AG08396 (cell line): ENCODE measurements at places on chromosomes 2 and 18.
A peak's percentile ranks its signal among the peaks of the same experiment; 100 is the strongest.

DNA sequence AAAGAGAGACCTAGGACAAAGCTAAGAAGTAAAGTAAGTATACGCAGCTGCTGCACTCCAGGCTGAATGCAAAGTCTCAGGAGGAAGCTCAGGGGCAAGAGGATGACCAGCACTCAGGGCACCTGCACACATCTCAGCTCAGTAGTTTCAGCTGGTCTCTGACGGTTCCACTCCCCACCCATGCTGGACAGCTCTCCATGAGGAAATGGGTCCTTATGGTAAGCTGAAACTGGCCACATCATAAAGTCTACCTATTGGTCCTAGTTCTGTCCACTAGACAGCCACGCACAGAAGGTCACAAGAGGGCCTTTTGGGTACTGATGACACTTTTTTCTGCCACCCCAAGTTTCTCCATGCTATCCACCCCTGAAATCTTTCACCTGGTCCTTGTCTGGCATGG is 215.3 kb downstream of the TTC32 start:
- DNase-seq, result no peak

DNA sequence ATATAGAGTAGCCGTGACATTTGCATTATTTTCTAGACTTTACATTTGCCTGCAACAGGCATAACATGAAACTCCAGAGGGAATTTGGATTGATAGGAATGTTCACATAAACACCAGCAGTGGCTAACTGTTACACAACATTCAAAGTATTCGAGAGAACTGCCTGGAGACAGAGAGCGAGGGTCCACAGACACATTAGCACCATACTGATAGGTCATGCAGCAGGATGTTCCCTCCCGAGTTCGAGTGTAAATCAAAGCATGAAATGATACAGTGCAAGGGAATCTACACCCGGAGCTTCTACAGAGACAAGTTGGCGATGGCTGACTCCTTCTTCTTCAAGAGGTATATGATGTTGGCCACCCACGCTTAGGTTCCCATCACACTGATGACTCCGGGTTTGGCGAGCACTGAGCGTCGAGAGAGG is 89.5 kb downstream of the COL6A3 start:
- DNase-seq, result no peak

- no peak for DNase-seq
Measured at GRCh38 chr2:211237586-211238275, 681.3 kb downstream of the CPS1 start.

DNA sequence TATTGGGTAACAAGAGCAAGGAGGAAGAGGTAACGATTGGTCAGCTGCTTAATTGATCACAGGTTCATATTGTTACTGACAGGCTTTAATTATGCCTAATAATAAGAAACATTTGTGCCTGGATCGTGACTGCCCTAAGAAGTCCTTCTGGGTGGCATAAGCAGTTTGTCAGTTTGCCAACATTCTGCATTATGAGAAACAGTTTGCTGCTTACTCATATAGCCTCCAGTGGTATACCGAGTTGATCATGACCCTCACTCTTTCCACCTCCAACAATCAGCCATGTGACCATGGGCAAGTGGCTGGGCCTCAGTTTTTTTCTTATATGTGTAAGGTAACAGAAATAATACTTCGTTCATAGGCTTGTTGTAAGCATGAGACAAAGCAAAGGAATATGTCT is 96.6 kb upstream of the CABLES1 start:
- no peak for DNase-seq

DNA sequence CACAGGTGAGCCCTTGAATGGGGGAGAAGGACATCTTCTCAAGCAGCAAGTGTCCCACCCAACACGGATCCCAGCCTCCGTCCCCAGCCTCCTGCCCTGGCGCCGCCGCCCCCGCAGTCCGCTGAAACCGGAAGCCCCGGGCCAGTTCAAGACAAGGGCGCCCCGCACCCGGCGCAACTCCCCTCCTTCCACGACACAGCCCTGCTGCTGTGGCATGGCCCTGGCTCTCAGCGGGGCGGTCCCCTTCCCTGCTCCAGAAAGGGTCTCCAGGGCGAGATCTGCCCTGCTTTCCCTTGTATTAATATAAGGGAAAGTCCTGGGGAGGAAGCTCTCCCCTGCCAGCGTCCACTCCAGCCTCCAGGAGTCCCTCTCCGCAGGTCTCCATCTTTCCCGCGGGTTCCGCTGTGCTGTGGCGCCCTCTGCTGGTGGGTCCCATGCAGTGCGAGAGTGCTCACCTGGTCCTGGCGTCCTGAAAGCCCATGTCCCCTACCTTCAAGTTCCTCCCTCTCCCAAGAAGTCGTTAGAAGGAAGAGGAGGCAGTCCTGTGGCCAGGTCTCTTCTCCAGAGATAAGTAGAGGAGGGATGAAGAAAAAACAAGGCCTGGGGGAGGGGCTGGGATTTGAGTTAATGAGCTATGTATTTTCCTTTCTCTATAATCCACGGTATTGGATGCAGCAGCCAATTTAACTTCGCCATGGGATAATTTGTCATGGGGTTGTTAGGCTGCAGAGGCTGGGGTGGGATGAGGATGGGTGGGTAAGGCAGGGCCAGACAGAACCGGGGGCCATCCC is 176.0 kb downstream of the SMAD2 start:
- peak; percentile 57 for DNase-seq

- peak; percentile 32 for DNase-seq
Measured at GRCh38 chr18:64037812-64038414, 68.0 kb downstream of the SERPINB8 start.

- peak; percentile 26 for DNase-seq
Measured at GRCh38 chr2:210445116-210445707, 31.3 kb downstream of the LANCL1 start.

GRCh38 chr2:58448065-58448507 is 207.0 kb upstream of the FANCL start:
- DNase-seq, result peak; percentile 43

DNA sequence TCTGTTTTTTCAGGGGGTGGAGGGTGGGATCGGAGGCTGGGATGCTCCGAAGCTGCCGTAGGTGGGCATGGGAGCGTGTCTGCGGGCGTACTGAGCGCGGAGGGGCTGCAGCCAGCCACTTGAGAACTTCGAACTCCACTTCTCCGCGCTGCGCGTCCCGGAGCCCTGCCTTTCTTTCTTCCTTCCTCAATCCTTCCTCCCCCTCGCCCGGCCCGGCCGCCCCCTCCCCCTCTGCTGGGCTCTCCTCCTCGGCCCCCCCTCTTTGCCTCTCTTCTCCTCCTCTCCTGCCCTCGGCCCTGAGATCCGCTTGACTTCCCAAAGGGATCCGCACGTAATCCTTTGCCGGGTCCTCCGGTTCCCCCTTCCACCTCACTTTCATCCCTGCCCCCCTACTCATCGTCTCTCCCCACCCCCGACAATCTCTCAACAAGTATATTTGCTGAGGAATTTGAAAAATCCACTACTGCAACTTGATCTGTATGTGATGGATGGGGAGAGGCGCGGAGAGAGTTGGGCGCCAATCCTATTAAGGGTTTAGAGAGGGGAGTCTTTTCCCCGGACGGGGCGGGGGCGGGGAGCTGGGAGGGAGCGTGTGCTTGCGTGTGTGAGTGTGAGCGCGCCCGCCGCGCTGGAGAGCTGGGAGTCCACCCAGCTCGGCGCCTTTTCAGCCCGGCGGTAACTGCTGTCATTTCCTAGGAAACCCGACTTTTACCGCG is 1.1 kb downstream of the GLI2 start:
- DNase-seq, result peak; percentile 85

DNA sequence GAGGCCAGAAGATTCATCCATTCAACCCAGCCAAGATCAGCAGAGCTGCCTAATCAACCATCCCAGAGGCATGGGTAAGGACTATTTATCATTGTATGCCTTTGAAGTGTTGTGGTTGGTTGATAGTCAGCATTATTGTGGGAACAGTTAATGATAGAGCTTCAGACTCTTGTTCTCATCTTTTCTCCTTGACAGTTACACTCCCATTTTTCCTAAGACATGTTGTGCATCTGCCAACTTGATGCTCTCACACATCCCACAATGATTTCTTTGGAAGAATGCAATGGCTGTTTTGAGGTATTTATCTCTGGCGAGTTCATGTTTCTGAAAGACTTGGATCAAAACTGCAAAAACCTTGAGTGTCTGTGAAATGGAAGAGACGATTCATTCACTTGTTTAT is 55.4 kb downstream of the FASTKD2 start:
- no peak for DNase-seq

DNA sequence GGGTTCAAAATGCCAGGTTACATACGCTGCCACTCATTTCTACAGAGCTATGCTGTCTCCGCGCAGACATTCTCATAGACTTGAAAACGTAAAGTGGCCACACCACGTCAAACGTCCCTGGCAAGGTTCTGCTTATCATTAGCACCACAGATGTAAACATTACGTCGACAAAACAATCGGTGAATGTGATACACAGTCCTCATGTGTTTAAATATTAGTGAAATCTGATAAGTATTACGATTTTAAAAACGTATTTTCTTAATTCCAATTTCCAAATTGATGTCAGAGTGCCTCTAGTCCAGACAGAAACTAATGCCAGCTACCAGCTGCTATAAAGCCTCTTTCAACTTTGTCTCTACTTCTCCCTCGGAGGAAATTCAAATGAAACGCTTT is 1.2 kb downstream of the STK17B start:
- peak; percentile 12 for DNase-seq

DNA sequence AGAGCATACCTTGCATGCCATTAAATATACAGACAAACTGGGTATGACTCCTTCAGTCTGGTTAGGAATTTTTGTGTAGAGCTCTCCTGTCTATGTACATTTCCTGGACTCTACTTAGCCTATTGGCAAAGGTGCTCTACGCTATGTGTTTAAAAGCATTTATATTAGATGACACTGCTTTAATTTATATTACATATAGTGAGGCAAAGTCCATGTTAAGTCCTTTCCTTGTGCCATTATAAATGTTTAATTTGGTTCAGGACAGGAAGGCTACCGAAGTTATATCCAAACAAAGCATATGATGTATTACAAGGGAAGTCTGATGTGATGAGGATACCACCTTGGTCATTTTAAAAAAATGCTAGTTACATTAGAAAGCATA is 117.4 kb upstream of the RAB27B start:
- DNase-seq, result no peak

DNA sequence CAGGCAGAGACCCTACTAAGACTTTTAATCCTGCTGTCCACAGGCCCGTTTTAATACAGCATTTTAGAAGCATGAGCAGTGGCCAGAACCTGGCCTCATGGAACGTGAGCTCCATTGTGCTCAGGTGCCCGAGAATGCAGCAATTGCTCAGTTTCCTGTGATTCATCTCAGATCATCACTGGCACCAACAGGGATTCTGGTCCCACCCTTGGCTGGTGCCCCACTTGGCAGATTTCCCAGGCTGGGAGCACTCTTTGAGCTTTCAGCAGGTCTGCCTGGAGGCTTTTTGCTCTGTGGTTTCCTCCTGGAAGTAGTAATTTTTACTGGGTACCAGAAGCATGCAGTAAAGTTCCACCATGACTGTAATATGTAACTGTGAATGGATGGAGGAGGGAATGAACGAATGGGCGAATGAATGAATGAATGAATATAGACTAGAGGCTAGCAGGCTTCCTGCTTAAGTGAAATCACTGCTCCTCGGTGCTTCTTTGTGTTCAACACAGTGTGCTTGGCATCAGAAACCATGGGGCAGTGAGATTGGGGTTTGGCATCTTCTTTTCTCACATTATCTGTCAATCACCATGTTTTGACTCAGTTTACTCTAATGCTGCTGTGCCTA is 312.9 kb downstream of the PRKCE start:
- peak; percentile 65 for DNase-seq

- peak; percentile 14 for DNase-seq
Measured at GRCh38 chr2:182240862-182241371, 185.9 kb downstream of the PDE1A start.

GRCh38 chr2:29412197-29412925 is 297.1 kb downstream of the CLIP4 start:
- DNase-seq, result no peak

DNA sequence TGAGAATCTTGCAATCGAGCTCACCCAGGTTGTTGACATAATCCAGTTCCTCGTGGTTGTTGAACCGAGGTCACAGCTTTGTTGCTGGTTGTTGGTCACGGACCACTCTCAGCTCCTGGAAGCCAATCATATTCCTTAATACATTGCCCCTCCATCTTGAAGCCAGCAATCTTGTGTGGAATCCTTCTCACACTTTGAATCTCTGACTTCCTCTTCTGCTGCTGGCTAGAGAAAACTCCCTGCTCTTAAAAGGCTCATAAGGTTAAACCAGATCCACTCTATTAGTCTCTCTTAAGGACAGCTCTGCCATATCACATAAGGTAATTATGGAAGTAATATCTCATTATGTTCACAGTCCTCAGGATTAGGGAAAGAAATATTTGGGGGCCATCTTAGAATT is 41.1 kb downstream of the SP140 start:
- no peak for DNase-seq

GRCh38 chr2:31189141-31189540 is 28.2 kb downstream of the CAPN14 start:
- no peak for DNase-seq

- no peak for DNase-seq
Measured at GRCh38 chr18:61719671-61720070, 173.1 kb downstream of the RNF152 start.

- DNase-seq, result peak; percentile 8
Measured at GRCh38 chr2:61538920-61539520, 864 bp upstream of the XPO1 start.

GRCh38 chr18:10416065-10416464 is 38.4 kb upstream of the APCDD1 start:
- DNase-seq, result no peak

- peak; percentile 72 for DNase-seq
Measured at GRCh38 chr18:48475635-48476549, 62.9 kb upstream of the CTIF start.

DNA sequence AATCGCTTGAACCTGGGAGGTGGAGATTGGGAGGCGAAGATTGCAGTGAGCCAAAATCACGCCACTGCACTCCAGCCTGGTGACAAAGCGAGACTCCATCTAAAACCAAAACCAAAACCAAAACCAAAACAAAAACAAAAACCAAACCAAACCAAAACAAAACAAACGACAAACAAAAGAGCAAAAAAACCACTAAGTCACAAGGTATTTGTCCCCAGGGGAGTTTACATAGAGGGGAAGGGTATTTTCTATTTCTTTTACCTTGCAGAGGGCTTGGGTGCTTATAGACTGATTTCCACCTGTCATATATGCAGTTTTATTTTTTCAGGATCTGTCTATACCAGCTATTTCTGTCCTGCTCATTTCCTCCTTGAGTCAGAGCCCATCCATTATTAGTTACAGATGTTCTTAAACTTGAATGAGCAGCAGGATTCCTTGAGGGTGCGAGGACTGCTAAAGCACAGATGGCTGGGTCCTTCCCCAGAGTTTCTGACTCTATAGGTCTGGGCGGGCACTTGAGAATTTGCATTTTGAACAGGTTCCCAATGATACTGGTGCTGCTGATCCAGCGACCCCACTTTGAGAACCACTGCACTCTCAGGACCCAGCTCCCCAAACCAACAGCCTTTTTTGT is 102.2 kb upstream of the UXS1 start:
- no peak for DNase-seq

GRCh38 chr18:51092117-51092516 is 62.1 kb downstream of the SMAD4 start:
- DNase-seq, result no peak

DNA sequence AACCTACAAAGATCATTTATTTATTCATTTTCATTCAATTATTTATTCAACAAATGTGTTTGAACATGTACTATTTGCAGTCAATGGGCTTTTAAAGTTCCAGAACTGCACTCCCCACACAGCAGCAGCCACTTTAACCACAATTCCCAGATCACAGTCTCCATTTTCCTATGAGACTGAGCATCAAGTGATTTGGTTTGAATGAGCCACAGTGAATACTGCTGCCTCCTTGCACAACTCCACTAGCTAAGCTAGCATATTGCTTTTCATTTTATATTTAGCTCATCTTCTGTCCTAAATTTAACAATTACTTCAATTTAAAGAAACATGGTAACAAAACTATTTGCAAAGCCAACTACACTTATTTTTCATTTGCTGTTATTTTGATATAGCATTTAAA is 353.4 kb upstream of the VRK2 start:
- DNase-seq, result no peak
